CMK (cell line): ENCODE measurements at places on chromosomes 2 and 18.

GRCh38 chr18:48430150-48430549, 21.0 kb upstream of the ZBTB7C start:
- no peak for DNase-seq

DNA sequence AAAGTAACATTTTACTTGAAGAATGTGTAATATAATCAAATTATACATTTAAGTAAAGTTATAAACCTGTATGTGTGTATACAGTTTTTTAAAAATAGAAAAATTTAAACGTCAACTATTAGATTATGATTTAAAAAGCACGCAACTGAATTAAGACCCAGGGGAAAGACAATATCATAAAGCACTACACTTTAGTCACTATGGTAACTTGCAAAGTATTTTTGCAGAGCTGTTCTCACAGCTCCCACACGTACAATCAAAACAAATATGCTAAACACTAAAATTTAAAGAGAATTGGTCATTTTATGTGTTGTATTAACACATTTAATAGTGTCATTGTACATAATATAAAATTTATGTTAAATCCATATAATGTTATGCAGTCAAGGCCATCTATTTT, 59.7 kb downstream of the FTCDNL1 start:
- DNase-seq: no peak

DNA sequence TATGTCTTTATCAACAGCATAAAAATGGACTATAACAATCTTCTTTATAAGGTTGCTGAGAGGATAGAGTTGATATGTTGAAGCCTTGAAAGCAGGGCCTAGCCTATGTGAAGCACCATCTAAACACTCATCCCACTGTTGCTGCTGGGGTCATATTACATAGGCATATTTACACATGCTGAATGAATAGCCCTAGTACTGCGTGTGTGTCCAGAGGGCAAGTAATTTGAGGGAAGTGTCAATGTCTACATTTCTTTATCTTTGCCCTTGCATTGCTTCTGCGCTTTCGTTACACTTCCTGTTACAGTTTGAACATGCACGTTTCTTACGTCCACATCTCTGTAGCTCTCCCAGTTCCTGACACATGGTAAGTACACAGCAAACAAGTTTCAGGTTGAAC, 280.3 kb upstream of the ATP5MC3 start:
- DNase-seq: no peak

GRCh38 chr2:218645126-218645525, 14.3 kb downstream of the ZNF142 start:
- DNase-seq: no peak

GRCh38 chr2:5173876-5174535, 518.2 kb upstream of the SOX11 start:
- no peak for DNase-seq

DNA sequence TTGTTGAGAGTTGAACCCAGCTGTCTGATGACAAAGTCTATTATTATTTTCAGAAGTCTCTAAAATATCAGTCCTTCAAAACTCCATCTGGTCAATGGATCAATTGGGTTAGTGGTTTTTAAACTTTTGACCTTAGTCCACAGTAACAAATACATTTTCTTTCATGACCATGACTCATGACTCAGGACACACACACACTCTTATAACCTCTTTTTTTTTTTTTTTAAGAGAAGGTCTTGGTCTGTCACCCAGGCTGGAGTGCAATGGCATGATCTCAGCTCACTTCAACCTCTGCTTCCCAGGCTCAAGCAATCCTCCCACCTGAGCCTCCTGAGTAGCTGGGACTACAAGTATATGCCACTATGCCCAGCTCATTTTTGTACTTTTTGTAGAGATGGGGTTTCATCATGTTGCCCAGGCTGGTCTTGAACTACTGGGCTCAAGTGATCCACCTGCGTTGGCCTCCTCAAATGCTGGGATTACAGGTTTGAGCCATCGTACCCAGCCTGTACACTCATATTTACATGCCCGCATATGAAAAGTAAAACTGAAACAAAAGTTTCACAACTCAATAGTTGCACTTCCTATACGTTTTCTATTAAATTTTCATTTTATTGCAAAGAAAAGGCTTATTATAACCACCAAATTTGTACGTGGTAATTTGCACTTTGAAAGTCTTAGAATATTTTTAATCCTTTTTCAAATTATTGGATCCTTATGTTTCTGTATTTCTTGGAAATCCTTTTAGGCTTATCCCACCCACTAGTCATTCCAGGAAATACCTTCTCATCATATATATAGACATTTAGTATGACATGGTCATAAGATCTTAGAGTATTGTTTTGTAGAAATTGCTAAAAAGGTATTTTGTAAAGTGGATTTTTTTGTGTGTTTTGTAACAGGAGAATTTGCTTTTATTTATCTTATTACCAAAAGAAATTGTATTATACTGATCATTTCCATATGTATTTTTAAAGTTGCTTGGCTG, 199.0 kb downstream of the LPIN1 start:
- no peak for DNase-seq

DNA sequence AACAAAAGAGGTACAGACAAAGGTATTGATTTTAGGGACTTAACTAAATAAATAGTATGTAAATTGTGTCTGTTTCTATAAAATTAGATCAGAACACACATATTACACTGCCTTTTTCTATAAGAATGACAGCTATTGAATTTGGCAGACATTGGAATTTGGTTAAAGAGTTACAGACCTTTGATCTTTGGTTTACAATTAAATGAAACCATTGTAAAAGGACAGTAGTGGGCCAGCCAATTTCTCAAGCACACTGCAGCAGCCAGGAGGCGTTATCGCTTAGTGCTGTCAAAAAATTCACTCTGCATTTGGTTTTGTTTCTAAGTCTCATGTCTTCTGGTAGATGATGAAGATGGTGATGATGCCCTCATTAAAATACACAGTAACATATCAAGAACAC, 175.9 kb downstream of the NR4A2 start:
- no peak for DNase-seq

- DNase-seq: no peak
Measured at GRCh38 chr2:8654483-8654882, 27.4 kb upstream of the ID2 start.

- no peak for DNase-seq
Measured at GRCh38 chr2:105883911-105884694, 139.4 kb downstream of the NCK2 start.

DNA sequence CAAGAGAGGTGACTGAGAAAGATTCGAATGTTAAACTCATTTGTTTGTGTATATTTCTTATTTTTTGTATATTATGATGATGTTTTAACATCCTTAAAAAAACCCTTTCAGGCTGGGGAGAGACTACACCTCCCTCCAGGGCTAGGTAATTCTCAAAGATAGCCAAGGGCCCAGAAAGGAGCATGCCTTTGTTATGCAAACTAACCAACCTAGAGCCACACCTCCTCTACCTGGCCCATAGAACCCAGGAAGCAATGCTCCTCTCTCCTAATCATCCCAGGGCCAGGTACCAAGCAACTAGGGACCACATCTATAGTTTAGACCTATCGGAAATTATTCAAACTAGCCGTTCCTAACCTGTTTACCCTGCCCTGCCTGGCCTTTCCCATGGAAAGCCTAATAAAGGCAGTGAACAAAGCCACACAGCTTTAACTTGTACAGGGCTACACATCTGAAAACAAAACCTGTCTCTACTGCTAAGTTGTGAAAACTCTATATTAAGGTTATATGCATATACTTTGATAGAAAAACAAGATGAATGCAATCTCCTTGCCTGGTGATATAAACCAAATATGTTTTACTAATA, 79.7 kb downstream of the COLEC12 start:
- DNase-seq: no peak

- no peak for DNase-seq
Measured at GRCh38 chr18:34330308-34330707, 105.6 kb upstream of the NOL4 start.
